Hematopoietic multipotent progenitor cell (in vitro differentiated cells): ENCODE measurements at places on chromosomes 3 and 15. TPM values are rescaled to one million over a fixed set of nuclear protein-coding genes. Genes with fewer than 3 reads are reported as not detected.

GRCh38 chr3:192747145-192747544, 19.8 kb upstream of the FGF12 start:
- DNase-seq = no peak

DNA sequence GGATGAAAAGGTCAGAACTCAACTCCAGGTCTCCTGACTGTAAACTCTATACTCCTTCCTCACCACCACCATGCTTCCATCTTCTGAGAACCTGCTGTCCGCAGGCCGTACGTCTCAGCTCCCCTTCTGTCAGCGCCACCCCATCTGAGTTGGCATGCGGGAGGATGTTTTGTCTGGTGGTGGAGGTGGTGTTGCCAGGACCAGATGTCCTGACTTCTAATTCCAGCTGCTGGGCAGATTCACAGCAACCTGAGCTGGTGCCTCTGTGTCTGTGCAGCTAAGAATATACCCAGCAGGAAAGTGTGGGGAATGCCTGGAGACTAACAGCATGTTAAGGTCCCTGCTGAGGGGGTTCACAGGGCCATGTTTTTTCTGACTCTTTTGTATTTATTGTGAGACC, 23.2 kb downstream of the PLA1A start:
- no peak for DNase-seq

DNA sequence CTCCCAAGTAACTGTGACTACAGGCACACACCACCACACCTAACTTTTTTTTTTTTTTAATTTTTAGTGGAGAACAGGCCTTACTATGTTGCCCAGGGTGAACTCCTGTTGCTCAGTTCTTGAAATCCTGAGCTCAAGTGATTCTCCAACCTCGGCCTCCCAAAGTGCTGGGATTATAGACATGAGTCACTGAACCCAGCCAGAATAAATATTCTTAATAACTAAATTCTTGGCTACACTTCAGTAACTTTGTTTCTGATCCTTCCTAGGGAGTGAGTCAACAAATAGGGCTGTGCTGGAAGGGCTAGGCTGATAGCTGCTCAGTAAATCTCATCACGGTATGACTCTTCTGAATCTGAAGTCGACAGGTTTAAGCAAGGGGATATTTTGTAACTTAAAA, 56.6 kb downstream of the P3H2 start:
- no peak for DNase-seq

GRCh38 chr15:38683382-38684242, 119.0 kb upstream of the RASGRP1 start:
- peak; percentile 57 for DNase-seq

DNA sequence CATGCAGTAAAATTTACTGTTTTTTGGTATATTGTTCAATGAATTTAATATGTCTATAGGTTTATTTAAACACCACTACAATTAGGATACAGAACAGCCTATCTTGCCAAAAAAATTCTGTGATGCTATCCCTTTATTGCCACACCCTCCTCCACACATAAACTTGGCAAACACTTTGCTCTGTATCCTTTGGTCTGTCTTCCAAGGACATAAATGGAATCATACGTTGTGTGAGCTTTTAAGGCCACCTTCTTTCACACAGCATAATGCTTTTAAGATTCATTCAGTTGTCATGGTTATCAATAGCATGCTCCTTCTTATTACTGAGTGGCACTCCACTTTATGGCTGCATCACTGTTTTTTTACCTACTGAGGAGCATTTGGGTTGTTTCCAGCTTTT, 71.5 kb downstream of the CERS3 start:
- peak; percentile 18 for DNase-seq

DNA sequence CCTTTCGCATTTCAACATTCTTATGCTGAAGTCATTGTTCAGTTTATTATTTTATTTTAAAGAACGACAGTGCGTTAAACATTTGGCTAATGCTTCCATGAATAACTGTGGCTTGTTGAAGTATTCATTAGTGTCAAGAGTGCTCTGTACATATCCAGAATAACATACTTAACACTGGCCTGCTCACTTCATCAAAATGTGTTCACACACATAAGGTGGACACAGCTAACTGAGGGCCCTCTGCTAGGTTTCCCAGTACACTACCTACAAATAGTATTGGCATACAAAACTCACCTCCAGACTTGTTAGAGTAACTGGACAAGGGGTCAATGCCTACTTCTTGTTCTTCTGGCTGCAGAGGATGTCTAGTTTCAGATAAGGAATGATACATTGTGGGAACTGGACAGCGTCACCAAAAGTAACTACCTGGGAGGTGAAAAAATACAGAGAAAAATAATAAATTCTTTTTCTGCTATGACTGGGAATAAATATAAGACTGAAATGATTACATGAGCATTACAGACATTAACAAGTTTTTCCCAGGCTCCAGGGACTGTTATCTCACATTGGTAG, 234.2 kb downstream of the TBC1D5 start:
- DNase-seq = no peak

SLC22A13 gene
- total RNA-seq = 0.27 TPM

POPDC2 gene
- total RNA-seq = 0.54 TPM

PXK gene
- total RNA-seq = 17.0 TPM

MFAP1 gene
- 6.7 TPM for total RNA-seq
